NCI-H2081 (cell line): ENCODE measurements at places on chromosomes 4 and X.
A peak's percentile ranks its signal among the peaks of the same experiment; 100 is the strongest.

DNA sequence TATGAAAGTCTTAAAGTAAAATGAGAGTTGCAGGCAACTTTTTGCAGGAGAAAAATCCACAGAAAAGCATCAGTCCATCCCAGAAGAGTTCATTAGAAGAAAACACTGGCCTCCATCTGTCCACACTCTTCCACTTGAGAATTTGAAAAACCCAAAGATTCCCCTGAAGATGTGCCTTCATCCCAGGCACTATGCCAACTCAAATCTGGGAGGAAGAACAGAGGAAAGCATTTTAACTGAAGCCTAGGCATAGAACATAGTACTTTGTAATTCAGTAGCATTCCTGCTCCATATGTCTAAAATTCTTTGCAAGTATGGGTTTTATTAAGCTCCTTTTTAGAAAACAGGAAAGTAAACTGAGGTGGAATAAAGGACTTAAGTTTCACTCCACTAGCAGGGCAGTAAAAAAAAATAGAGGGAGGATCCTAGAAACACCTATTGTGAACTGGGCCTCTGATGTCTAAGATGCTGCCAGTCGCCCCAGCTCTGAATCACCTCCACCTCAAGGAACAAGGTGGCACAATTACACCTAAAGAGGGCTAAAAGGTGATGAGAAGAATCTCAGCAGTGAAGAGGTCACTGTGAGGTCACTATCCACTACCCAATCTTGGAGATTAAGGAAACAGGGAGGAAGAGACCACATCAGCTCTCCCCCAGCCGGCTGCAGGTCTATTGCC lies 141.9 kb upstream of the FAM241A start:
- DNase-seq: no peak

DNA sequence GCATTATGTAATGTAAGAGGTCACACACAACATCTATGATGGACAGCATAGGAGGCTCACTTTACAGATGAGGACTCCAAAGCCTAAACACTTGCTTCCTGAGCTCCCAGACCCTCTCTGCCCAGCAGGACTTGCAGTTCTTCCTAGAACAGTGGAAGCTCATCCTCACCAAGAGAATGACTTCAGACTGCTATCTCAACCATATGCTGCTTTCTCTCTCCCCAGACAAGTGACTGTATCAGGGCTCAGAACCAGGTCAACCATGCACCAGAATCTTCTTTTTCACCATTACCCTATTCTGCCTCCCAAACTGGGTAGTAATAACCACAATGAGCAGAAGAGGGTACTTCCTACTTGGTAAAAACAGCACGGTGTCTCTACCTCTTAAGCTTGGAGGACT lies 12.2 kb downstream of the RNF150 start:
- no peak for DNase-seq

DNA sequence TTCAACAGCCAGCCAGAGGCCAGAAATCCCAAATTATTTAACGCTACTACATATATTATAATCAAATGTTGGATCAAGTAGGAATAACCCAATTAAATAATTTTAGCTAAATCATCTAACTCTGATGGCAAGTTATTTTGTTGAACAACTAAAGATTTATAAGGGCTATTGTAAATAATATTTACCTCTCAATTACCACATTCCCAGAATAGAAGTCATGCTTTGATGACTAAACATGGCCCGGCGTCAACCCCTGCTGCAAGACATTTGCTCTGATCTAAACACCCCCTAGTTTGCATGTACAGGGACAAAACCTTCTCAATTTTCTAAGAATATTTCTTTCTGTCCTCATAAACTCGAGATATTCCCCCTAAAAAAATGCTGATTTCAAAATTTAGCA lies 14.2 kb downstream of the VEGFC start:
- DNase-seq: peak; percentile 4

DNA sequence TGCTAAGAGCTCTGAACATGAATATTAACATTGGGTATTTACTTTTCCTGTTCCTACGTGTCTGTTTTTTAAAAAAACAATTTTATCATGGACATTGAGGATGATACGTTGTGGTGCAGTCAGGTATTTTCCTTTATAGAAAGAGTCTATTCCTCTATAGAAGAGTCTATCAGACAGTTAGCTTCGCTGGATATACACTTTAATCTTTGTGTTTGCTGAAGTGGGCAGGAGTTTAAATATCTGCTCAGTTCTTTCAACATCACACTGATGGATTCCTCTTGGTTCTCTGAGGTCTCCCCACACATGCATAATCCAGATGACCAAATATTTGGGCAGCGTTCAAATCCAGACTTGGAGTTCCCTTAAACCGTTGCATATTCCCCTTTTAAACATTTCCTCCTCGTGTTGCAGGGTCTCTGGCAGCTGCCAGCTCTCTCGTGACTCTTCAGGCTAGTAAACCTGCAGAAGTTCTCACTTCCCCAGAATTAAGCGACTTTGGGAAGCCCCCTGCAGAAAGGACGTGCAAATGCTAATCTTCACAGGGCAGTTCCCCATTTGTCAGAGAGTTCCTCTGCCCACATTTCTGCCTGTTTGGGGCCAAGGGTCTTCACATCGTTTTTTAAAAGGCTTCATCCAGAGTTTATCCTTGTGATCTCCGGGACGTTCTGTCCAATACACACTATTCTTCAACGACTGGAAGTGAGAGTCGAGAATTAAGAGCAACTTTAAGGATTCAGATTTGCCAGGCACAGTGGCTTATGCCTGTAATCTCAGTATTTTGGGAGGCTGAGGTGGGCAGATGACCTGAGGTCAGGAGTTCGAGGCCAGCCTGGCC lies 20.5 kb upstream of the DHRSX start:
- DNase-seq: no peak

DNA sequence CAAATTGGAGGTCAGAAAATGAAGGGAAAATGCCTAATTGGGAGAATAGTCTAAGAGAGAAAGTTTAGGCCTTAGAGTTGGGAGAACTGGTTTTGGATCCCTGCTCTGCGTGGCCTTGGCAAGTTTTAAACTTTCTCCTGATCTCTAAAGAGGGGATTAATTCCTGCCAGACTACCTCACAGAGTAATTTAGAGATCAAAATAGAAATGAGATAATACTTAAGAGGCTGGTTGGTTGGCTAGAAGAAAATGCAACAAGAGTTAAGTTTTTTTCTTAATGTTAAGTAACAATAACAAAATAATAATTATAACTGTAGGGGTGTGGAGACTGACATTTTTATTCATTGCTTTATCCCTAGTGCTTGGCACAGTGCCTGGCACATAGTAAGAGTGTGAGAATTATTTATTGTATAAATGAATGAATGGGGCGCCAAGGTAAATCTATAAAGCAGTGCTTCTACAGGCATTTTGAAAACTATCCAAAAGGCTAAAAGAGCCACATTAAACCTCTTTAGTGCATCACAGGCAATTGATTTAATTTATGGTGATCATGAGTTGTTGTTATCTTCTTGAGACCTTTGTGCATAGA lies 160.5 kb downstream of the RASL11B start:
- no peak for DNase-seq

GRCh38 chr4:5756271-5756670 lies 45.3 kb downstream of the EVC start:
- no peak for DNase-seq

GRCh38 chr4:1012034-1012739 lies 761 bp downstream of the FGFRL1 start:
- peak; percentile 53 for DNase-seq

GRCh38 chr4:1239141-1239949 lies 9.6 kb downstream of the CTBP1 start:
- DNase-seq: no peak

DNA sequence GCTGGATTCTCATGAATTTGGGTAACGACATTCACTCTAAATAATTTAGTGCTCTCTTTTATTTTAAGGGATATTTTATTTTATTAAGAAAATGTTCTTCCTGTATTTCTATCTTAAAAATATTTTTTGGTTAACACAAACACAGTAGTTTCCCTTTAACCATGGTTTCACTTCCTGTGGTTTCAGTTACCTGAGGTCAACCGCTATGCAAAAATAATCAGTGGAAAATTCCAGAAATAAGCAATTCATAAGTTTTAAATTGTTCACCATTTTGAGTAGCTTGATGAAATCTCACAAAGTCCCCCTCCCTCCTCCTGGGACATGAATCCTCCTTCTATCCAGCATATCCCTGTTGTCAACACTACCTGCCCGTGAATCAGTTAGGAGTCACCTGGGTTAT lies 71.4 kb downstream of the GBA3 start:
- DNase-seq: no peak

GRCh38 chrX:70960730-70961129 lies 29.8 kb upstream of the SLC7A3 start:
- no peak for DNase-seq

- no peak for DNase-seq
Measured at GRCh38 chrX:131626681-131627296, 82.9 kb downstream of the OR13H1 start.

GRCh38 chrX:118795528-118796280 lies 27.9 kb upstream of the ZCCHC12 start:
- no peak for DNase-seq

- no peak for DNase-seq
Measured at GRCh38 chrX:107630031-107630689, 1.9 kb downstream of the PRPS1 start.

DNA sequence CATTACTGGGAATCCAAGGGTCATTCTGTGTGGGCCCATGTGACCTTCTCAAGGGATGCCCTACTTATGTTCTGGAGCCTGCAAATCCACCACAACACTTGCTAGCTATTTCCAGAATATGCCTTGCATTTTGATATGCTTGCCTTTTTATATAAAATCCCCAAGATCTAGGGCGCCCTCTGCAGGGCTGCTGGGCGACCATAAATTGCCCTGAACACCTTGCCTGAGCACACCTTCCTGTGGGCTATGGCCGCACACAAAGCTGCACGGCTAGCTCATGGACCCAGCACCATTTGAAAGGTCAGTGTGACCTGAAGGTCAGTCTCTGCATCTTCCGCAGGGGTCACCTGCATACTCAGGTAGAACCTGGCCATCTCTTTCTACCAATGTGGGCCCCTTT lies 311.7 kb downstream of the NLGN4X start:
- peak; percentile 4 for DNase-seq

GRCh38 chr4:25106363-25107151 lies 53.7 kb downstream of the SEPSECS start:
- DNase-seq: no peak

DNA sequence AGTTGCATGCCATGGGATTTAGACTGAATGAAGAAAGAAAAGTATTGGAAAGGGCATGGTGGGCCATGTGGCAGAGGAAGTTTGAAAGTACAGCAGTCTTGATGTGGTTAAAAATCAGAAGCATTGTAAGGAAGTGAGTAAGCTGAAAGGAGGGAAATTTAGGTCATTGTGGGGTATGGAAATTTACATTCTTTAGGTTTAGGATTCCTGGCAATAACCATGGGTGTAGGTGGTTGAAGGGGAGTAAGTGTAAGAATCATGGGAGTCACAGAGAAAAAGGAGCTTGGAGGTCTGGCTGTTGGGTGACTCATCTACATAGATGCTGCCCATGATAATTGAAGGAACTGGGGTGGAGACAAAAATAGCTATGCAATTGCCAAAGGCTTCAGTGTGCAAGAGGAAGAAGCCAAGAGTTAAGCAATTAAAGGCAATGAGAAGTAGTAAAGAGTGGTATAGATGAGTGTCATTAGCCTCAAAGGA lies 243.8 kb upstream of the LDB2 start:
- DNase-seq: no peak

- no peak for DNase-seq
Measured at GRCh38 chr4:31058656-31059055, 338.5 kb downstream of the PCDH7 start.

- DNase-seq: no peak
Measured at GRCh38 chr4:152690706-152691651, 11.2 kb upstream of the TMEM154 start.

- no peak for DNase-seq
Measured at GRCh38 chr4:129232589-129233337, 136.8 kb downstream of the C4orf33 start.

GRCh38 chr4:110268790-110269189 lies 70.4 kb upstream of the ELOVL6 start:
- DNase-seq: no peak

DNA sequence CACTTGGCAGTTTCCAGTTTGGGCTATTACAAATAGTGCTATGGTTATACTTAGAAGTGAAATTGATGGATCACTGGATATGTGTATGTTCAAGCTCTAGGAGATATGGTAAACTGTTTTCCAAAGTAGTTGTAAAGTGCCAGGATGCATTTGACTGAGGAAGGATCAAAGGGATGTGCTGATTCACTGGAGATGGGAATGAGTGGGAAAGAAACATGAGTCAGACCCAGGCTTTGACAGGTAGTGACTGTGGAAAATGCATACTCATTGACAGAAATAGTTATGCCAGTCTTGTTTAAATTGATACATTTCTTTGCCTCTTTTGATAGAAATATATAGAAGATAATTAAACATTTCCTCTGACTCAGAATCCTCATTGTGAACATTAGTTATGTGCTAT lies 77.9 kb downstream of the CEP135 start:
- DNase-seq: no peak

DNA sequence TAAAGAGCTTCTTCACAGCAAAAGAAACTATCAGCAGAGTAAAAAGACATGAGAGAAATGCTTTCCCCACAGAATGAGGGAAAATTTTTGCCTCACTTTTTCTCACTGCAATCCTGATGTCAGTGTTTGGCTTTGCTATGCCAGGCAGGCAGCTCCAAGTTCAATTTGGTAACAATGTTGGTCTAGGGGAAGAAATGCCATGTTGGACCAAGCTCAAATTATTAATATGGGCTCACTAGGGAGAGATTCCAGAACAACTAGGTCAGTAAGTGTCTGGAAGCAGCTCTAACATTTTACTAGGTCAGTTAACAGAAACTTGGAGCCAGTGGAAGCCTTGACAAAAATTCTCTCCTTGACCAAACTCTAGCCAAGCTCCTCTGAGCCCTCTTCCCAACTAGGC lies 95.4 kb downstream of the NAF1 start:
- DNase-seq: no peak

- DNase-seq: peak; percentile 57
Measured at GRCh38 chrX:68196939-68197791, 236.1 kb downstream of the OPHN1 start.

DNA sequence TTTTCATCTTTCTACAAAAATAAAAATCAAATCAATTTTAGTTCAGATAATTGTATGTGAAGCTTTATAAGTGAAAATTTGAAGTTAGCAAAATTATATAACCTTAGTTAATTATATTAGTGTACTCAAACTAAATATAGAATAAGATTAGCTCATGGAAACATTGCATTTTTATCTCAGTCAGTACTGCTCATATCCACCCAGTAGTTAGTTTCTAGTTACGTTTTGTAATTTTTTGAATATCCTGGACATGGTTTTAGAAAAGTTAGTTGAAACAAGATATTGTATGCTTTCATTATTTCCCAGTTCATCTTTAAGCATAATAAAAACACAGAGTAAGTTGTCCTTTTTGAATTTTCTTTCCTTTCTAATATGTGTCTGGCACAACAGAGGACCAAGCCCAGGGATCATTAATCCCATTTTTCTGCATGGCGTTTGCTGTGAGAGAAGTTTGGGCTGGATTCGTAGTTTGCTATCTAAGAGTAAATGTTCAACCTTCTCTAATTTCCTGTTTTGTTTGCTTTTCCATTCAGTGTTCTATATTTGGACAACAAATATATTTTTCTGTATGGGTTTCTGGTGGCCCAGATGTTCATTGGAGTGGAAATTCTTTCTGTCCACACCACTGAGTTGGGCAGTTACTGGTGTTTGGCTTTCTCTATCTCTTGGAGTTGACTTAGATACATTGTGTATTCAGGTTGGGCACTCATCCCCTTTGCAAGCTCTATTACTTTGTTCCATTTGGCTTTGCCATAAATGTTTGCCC lies 12.1 kb downstream of the TBL1X start:
- DNase-seq: peak; percentile 50

GRCh38 chrX:12770440-12770839 lies 20.8 kb upstream of the PRPS2 start:
- peak; percentile 41 for DNase-seq

- no peak for DNase-seq
Measured at GRCh38 chr4:90122355-90122748, 4.8 kb upstream of the CCSER1 start.

GRCh38 chrX:155148724-155149537 lies 67.3 kb upstream of the VBP1 start:
- DNase-seq: no peak
